ENCODE measurements at places on chromosomes 5 and 9.

GRCh38 chr9:73426269-73426668 lies 274.6 kb downstream of the ANXA1 start:
- no peak for DNase-seq

- DNase-seq: no peak
Measured at GRCh38 chr9:90869361-90869760, 67.7 kb downstream of the SYK start.

- DNase-seq: no peak
Measured at GRCh38 chr5:115531787-115532367, 12.7 kb downstream of the FEM1C start.

GRCh38 chr5:10157085-10157669 lies 92.5 kb downstream of the ATPSCKMT start:
- no peak for DNase-seq

GRCh38 chr5:171272996-171273970 lies 35.8 kb upstream of the TLX3 start:
- no peak for DNase-seq

GRCh38 chr9:86624630-86625029 lies 270.4 kb upstream of the TUT7 start:
- DNase-seq: no peak

- DNase-seq: no peak
Measured at GRCh38 chr5:142399891-142400290, 75.1 kb upstream of the SPRY4 start.

- DNase-seq: no peak
Measured at GRCh38 chr5:60256546-60256945, 363.0 kb upstream of the PDE4D start.

- no peak for DNase-seq
Measured at GRCh38 chr9:3912280-3912679, 386.5 kb upstream of the RFX3 start.

- no peak for DNase-seq
Measured at GRCh38 chr9:127679506-127679905, 27.3 kb upstream of the CFAP157 start.

DNA sequence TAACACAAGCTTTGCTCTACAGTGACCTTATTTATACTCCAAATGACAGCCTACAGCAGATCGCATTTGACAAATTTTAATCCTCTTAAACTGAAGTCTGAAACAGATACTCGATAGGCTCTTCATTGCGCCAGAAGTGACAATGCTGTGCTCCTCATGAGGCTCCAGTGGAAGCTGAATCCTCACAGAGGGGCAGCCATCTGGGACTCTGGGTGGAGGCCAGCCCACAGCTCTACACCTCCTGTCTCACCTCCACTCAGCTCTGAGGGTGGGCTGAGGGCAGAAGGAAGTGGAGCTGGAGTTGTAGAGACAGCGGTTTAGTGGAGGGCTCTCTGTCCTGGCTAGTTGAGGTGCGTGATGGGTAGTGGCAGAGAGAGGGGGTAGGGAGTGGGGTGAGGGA lies 283.3 kb upstream of the ANKRD55 start:
- no peak for DNase-seq

- peak; percentile 55 for DNase-seq
Measured at GRCh38 chr5:131164191-131165118, 601 bp downstream of the HINT1 start.

DNA sequence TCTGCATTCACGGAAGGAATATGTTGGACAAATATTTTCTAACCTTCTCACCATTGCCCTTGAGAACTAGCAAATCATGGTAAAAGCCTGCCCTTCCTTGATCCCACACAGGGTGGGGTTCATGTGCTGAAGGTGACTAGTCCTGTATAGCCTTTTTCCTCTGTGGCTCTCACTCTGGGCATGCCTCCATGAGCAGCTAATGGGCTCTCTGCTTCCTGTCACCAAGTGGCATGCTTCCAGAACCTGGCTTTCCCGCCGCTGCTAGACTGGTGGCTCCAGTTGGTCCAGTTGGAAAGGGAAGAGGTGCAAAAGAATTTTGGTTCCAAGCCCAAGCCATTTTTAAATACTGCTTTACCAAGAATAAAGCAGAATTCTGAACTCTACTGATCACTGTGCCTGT lies 35.5 kb downstream of the FBXO10 start:
- no peak for DNase-seq

- DNase-seq: no peak
Measured at GRCh38 chr9:125992557-125992956, 245.4 kb downstream of the PBX3 start.

DNA sequence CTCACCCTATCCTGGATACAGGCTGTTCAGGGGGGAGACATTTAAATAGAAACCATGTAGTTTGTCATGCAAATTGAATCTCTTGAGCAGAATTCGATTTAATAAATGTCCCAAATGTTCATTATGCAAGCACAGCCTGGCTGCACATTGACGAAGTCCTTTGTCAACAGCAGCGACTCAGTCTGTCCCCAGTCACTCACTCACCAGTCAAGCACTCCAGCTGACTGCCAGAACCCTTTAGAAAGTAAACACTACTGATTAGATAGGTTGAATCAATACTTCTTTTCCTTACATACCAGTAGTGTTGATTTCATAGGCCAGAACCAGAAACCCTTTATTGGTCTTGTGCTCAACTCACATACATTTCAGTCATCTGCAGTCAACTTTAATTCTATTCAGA lies 27.5 kb downstream of the CDH6 start:
- no peak for DNase-seq

GRCh38 chr9:13728917-13729811 lies 449.7 kb upstream of the MPDZ start:
- no peak for DNase-seq

- no peak for DNase-seq
Measured at GRCh38 chr9:37987467-37987981, 81.5 kb downstream of the SHB start.

DNA sequence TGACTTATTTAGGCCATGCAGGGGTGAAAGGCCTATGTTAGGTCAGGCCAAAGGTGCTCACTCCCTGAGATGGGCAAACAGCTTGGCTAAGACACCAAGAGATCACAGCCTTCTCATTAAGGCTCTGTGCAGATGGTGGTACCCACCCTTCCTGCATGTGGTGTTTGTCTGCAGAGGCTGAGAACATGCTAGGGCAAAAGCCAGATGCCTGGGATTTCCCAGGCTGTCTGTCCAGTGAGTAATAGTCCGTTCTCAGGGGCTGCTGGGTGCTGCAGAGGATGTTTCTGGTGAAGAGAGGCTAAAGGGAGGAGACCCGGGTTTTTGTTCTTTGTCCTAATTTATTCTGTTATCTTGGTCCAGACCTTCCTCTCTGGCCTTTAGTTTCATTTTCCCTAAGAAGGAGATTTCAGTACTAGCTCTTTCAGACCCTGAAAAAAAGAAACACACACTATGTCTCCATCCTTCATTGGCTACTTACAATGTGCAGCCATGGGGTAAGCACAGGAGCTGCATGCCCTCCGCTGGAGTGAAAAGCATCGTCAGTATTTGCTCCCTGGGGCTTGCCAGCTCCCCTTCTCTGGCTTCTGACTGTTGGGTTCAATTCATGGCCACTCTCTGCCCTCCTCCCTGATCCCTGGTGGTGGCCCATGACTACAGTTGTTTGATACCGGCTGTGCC lies 23.4 kb upstream of the GLRA1 start:
- DNase-seq: no peak

GRCh38 chr5:52007230-52007858 lies 624.1 kb downstream of the ISL1 start:
- DNase-seq: no peak

GRCh38 chr9:125881042-125881441 lies 133.9 kb downstream of the PBX3 start:
- no peak for DNase-seq

DNA sequence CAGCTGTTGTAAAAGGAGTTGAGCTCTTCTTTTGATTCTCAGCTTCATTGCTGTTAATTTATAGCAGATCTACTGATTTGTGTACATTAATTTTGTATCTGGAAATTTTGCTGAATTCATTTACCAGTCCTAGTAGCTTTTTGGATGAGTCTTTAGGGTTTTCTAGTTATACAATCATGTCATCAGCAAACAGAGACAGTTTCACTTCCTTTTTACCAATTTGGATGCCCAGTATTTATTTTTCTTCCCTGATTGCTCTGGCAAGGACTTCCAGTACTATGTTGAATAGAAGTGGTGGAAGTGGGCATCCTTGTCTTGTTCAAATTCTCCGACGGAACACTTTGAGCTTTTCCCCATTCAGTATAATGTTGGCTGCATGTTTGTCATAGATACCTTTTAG lies 398.9 kb upstream of the POU5F2 start:
- DNase-seq: no peak

DNA sequence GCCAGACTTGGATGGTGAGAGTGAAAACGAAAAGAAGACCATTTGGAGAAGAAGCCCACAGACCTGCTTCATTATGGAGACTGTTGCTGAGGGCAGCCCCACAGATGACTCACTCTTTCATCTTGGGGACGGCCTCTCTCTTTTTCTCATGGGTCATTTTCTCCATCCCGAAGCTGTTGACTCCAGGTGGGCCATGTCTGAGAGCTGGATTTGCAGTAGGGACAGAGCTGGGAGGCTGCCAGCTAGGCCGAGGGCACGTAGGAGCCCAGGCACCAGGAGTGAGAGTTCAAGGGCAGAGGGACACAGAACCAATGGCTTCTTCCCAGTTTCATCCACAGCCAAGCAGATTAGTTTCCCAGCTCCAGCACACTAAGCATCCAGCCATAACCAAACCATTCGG lies 92.4 kb downstream of the S1PR3 start:
- DNase-seq: no peak
